Hypothalamus (tissue), 51 donors: ENCODE measurements at places on chromosomes 6 and 20.

GRCh38 chr6:43869079-43869710, 99.2 kb downstream of the VEGFA start:
- DNase-seq: no peak

- DNase-seq: no peak
Observed at GRCh38 chr20:60759651-60760050, 492.4 kb upstream of the CDH4 start.

GRCh38 chr6:22343864-22344263, 47.0 kb upstream of the PRL start:
- DNase-seq: no peak

GRCh38 chr6:116932496-116932895, 55.5 kb downstream of the RFX6 start:
- no peak for DNase-seq

GRCh38 chr6:150567380-150567779, 32.3 kb upstream of the PLEKHG1 start:
- no peak for DNase-seq

DNA sequence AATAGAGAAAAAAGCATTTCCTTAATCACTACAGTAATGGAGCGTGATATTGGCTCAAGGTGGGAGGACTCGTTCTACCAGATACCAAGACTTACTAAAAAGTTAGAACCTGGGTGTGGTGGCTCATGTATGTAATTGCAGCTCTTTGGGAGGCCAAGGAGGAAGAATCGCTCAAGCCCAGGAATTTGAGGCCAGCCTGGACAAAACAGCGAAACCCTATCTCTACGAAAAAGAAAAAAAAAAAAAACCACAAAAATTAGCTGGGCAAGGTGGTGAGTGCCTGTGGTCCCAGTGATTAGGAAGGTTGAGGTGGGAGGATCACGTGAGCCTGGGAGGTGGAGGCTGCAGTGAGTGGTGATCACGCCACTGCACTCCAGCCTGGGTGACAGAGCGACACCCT, 24.0 kb upstream of the ATRN start:
- no peak for DNase-seq

DNA sequence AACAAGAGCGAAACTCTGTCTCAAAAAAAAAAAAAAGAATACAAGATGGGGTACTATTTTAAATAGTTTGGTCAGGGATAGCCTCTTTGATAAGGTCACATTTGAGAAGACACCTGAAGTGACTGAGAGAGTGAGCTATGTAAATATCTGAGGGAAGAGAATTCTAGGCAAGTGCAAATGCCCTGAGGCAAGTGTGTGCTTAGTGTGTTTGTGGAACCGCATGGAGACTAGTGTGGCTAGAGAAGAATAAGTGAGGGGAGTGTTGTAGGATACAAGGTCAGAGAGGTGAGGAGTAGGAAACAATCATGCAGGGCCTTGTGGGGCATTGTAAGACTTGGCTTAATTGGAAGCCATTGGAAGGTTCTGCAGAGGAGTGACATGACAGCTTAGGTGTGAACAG, 3.4 kb downstream of the RSPH9 start:
- DNase-seq: no peak

DNA sequence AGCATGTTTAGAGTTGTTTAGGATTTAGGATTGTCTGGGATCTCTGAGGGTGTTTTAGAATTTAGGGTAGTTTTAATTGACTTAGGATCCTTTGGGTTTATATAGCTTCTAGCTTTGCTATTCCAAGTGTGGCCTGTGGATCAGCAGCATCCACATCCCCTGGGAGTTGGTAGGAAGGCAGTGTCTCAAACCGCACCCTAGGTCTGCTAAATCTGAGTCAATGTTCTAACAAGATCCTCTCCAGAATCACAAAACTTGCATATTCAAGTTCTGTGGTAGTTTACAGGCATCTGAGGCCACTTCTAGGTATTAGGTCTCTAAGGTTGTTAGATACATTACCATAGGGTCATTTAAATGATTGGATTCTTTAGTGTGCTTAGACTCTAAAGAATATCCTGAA, 48.3 kb downstream of the PRND start:
- DNase-seq: no peak

- DNase-seq: no peak
Observed at GRCh38 chr6:163324688-163325389, 89.7 kb upstream of the QKI start.

DNA sequence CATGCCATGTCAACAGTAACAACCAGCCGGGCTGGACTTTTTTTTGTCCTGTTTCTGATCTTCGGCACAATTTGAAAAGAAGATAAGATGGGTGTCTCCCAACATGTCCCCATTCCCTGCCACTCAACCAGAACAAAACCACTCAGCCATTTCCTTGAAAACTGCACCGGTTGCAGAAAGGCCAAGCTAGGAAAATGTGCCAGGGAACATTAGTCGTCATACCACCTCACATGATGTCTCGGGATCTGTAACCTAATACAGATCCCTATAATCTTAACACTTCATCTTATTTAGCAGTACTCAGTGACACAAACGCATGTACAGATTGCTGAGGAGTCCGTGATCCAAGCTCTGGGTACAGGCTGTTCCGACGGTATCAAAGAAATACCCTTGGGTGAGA, 46.5 kb downstream of the ALDH8A1 start:
- DNase-seq: no peak

GRCh38 chr6:107192830-107193229, 77.5 kb upstream of the BEND3 start:
- DNase-seq: no peak

DNA sequence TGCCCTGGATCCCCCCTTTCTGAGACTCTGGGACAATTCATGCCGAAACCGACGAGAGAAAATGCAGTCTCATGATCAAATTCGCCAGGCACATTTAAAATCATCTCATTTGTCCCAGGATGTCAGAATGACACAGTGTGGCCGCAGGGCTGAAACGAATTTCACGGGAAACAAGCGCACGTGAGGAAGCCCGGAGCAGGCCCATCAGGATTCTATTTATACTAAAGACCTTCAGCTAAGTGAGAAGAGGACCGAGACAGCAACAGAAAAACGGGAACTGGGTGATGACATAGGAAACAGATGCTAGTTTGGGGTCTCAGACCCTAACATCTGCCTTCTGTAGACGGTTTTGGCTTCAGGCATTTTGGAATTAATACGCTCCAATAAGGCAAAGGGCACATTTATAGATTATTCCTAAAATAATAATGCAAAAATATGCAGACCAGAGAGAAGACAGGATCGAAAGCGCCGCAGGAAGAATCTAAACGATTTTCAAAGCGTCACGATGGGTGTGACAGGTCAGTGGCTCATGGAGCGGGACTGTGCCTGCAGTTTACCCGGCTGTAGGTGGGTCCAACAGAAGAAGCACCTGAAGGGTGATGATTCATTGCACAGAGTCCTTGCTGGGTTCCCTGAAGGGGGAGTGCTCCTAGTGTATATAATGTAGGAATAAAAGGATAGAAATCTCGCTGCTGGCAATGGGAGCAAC, 80.8 kb upstream of the MPC1 start:
- DNase-seq: no peak

GRCh38 chr6:155089746-155090145, 94.6 kb downstream of the TIAM2 start:
- no peak for DNase-seq

DNA sequence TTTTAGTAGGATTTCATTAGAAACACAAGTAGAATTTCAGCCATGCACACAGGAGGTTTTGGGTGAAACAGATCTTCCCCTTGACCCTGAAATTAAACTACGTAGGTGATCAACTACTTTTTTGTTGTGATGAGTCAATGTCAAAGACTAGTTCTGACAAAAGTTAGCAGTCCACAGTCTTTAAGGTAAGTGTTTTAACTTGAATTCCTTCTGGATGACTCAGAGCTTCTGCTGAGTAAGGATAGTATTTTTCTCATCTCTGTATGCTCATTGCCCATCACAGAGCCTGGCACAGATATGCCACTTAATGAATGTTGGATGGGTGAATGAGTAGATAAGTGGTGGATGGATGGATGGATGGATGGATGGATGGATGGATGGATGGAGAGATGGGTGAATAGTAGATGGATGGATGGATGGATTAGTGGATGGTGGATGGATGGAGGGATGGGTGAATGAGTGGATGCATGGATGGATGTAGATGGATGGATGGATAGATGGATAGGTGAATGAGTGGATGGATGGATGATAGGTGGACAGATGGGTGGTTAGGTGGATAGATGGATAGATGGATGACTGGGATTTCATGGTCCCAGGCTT, 165.3 kb downstream of the ZMYND8 start:
- no peak for DNase-seq

- no peak for DNase-seq
Observed at GRCh38 chr6:161836643-161837448, 563.0 kb upstream of the AGPAT4 start.

DNA sequence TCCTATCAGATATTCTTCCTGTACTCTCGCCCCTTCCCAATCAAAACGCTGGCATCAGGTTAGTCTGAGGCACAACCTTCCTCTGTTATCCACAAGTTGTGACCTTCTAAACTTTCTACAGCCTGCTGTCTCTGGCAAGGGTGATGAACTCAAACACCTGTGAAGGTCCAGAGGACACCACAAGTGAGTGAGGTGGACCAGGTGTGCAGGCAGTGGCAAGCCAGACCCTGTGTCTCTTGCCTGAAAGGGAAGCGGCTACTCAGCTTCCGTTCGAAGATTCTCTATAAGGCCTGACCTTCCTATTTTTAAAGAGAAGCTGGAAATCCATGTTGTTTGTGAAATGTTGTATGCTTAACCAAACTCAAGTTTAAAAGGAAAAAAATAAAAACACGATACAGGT, 36.8 kb downstream of the GCM1 start:
- DNase-seq: no peak

- no peak for DNase-seq
Observed at GRCh38 chr6:105177556-105177955, 2.3 kb downstream of the POPDC3 start.

DNA sequence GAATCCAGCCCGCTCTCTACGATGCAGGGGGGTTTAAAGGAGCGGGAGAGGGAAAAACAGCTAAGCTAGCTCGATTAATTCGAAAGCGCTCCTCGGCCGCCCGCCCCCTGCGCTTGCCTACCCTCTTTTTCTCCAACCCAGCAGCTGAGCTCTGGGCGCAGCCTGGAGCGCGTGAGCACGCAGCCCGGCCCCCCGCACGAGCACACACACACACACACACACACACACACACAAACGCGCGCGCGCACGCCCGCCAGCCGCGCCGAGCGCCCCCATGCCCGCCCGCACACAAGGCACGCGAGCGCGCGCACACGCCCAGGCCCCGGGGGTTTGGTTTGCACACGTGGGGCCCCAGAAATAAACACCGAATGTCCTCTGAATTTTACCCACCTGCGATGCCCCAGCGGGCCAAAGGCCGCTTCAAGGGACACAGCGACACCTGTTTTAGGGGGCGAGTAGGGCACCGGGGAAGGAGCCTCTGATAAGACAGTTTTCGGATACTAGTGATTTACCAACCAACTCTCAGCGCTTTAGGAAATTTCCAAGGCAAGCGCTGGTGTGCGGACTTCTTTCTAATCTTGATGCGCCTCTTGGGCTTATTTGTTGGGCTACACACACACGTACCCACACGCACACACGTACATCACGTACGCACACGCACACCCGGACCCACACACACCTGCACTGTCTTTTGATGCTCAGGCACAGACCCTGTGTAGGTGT, 802 bp upstream of the NRN1 start:
- no peak for DNase-seq

DNA sequence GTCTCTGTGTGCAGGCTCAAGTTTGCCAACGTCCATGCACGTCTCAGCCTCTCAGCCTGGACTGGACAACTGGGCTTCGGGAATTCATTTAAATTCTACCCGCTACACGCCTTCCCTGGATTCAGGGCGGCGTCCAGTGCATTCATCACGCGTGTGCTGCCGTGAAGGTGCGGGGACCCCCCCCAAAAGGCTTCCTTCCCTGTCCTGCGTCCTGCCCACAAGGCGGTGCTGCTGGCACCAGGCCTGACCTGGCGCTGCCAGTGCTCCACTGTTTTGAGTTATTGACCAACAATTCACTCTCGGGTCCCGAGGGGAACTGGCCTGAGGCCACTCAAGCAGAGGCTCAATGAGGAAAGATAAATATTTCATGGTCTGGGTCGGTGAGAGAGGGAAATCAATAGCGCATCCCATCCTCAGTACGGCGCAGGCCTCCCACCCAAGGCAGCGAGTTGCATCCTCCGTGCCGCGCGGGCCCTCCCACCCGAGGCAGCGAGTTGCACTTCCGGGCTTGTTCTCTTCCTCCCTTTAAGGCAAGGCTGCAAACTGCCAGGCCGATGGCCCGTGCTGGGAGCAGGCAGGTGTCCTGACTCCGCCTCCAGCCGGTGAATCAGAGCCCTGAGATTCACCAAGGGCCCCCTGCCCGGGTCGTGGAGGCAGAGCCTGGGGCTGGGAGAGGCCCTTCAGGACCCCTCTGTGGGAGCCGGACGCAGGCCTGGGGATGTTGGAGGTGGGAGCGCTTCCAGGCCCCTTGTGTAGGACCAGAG, 22.8 kb upstream of the BHLHE23 start:
- DNase-seq: no peak

GRCh38 chr6:133243723-133244305, 2.7 kb downstream of the EYA4 start:
- no peak for DNase-seq

DNA sequence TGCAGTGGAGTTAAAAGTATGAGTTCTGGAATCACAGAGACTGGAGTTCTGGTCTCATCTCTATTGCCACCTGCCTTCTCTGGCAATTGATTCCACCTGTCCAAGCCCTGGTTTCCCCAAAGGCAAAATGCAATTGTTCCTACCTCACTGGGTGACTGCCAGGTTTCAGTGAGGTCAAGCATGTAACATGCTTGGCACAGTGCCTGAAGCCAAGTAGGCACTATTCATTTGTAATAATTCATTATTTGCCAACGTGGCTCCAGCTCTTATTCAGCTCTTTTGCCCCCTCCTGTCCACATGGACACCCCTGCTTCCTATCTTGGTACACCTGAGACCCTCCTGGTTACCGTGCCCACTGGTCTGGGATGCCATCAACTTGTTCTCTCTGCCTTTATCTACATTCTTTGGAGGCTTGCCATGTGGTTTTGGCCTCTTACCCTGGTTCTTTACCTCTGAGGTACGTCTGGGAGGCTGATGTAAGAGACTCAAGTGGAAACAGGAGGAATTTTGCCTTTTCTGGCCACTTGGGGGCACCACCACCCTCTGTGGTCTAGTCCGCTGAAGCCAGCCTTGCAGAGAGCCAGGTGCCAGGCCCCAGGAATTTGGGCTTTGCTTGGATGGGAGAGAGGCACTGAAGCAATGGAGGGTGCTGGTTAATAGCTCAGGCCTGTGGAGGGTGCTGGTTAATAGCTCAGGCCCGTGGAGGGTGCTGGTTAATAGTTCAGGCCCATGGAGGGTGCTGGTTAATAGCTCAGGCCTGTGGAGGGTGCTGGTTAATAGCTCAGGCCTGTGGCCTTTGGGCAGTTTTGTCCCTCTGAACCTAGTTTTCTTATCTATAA, 1.7 kb downstream of the KCNK15 start:
- DNase-seq: peak; percentile 46

GRCh38 chr6:158805698-158806377, 13.3 kb downstream of the EZR start:
- no peak for DNase-seq
